ENCODE measurements at places on chromosomes 16 and 17.

DNA sequence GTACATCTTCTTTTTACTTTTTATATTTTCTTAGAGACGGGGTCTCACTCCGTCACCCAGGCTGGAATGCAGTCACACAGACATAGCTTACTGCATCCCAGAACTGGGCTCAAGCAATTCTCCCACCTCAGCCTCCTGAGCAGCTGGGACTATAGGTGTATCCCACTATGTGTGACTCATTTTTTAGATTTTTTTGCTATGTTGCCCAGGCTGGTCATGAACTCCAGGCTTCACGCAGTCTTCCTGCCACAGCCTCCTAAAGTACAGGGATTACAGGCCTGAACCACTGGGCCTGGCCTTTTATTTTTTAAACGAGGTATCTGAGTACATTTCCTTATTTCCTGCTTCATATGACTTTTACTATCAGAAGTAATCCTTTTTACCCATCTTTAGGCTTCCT lies 48.0 kb downstream of the GLG1 start:
- DNase-seq: no peak

- DNase-seq: no peak
Observed at GRCh38 chr16:1993731-1994131, 4.0 kb downstream of the SYNGR3 start.

GRCh38 chr16:62831235-62831850 lies 795.1 kb upstream of the CDH8 start:
- DNase-seq: no peak

- no peak for DNase-seq
Observed at GRCh38 chr16:774086-775001, 13.8 kb downstream of the MSLN start.

DNA sequence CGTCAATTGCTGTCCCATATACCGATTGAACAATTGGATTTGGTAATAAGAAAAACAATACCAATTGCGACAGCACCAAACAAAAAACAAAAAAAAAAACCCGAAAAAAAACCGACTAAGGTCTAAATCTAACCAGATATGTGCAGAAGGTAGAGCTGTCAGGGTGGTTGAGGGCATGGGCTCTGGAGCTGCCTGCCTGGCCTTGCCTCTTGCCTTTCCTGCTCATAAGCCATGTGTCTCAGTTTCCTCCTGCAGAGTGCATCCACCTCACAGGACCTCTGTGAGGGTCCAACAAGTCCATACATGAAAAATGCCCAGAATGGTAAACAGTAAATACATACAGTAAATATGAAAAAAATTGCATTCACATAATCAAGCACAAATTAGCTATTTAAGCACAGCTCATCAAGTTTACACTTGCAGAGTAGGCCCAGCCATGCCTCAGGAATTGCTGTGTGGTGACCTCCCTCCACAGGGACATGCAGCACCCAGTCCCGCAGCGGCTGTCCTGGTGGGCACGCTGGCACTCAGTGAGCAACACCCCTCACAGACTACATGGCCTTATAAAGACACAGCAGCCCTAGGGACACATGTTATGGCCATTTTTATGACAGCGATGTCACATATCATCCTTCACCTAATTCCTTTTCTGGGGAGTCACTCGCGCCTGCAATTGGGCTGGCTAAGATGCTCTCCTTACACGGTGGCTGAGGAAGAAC lies 17.9 kb downstream of the TBC1D28 start:
- no peak for DNase-seq

DNA sequence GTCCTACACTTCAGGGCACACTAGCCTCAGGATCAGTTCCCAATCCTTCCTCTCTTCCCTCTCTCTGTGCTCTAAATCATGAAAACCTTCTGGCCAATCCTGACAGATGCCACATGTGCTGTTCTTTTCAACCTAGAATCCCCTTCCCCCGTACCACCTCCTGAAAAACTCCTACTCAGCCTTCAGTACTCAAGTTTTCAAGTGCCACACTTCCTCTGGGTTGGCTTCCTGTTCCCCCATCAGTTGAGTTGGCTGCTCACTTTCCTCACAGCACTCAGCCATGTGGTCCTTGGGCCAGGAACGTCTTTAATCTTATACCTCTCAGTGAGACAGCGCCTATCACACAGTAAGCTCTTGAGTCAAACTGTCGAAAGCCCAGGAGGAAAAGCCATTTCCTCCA lies 3.3 kb downstream of the ASPHD1 start:
- no peak for DNase-seq

DNA sequence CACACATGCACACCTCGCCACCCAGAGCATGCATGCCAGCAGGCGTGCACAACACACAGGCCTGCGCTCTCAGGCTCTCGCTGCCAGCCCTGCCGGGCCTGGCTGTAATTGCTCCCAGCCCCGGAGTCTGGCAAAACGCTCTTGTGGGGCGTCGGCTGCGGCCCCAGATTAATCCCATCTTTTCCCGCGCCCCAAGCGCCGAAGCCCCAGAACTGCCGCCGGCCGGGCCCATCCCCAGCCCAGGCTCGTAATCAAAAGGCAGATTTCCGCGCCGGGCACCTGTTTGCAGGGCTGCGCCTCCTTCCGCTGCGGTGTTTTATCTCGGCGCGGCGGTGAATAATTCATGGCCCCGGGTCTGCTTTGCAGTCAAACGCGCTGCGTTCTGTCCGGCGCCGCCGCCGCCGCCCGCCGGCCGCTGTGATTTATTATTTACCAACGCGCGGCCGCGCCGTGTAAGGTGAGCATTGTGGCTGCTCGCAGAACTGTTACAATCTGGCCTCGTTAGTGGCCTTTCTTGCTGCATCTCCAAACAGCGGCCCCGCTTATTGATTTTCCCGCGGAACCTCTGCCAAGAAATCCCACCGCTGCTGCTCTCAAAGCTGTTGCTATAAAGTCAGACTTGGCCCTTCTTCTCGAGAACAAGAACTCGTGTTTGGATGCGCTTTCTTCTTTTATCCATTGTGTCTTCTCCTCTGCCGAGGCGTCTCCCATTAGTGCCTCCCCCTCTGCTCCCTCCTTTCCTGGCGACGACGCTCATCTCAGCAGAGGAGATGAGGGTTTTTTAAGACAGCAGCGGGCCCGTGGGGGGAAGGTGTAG lies 126.1 kb downstream of the IRX5 start:
- no peak for DNase-seq

DNA sequence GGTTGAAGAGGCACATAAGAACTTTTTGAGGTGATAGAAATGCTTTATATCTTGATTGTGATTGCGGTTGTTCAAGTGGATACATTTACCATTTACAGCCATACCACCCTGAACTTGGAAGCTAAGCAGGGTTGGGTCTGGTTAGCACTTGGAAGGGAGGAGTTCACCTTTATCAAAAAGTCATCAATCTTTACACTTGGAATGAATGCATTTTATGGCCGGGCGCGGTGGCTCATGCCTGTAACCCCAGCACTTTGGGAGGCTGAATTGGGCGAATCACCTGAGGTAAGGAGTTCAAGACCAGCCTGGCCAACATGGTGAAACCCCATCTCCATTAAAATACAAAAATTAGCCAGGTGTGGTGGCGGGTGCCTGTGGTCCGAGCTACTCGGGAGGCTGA lies 9.5 kb upstream of the GJD3 start:
- DNase-seq: no peak

GRCh38 chr17:69961501-69962145 lies 113.4 kb upstream of the KCNJ16 start:
- DNase-seq: peak; percentile 2

GRCh38 chr17:28760601-28761562 lies 17.1 kb downstream of the TRAF4 start:
- peak; percentile 37 for DNase-seq

DNA sequence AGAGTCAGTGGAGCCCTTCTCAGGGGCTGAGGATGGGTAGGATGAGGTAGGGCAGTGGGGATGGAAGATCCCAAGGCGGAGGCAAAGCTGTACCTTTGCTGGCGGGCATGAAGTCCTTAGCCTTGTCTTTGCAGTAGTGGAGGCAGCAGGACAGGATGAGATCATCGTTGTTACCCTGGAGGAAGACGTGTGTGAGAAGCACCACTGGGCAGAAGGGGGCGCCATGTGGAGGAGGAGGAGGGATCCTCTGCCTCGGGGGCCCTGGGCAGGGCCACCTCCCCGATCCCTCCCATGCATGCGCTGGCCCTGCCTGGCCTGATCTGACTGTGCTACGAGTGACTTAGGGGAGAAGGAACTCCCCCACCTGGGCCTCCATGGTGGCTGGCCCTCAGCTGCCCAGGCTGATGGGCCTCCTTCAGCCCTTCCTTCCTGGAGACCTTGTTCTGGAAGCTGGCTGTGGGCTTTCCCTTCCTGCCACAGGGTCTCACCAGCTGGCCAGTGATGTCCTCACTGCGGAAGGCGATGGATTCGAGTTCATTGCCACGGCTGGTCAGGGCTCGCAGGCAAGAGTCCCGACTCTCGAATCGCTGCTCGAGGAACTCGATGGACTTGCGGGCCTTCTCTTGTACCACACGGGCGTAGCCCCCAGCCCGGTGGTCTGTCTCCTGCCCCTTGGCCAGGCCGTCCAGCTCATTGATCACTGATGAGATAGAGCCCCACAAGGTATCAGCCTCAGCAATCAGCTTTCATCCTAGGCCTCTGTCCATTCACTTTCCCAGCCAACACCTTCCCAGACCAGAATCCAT lies 10.3 kb downstream of the HIC1 start:
- DNase-seq: no peak

GRCh38 chr17:67178555-67178954 lies 66.4 kb downstream of the HELZ start:
- no peak for DNase-seq

DNA sequence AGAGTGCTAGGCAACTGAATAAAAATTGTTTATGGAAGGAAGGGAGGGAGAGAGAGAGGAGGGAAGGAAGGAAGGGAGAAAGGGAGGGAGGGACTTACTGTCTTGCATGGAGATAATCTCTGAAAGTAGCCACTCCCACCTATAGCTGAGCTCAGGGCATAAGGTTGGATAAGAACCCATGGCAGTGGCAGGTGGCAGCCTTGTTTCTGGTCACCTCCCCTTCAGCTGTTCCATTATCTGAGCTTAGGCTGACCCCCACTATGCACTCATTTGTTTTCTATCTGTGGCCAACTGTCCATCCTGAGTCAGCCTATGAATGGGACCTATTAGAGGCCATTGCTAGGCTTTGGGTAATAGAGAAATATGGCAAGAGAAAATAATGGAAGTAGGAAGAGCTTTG lies 25.3 kb upstream of the MTMR4 start:
- DNase-seq: no peak

- DNase-seq: no peak
Observed at GRCh38 chr17:7184091-7184488, 4.9 kb upstream of the ASGR1 start.

- no peak for DNase-seq
Observed at GRCh38 chr16:2956579-2956956, 7.5 kb upstream of the KREMEN2 start.

- DNase-seq: no peak
Observed at GRCh38 chr17:28345419-28346198, 10.0 kb downstream of the TNFAIP1 start.

GRCh38 chr17:78718575-78719208 lies 63.4 kb downstream of the CYTH1 start:
- DNase-seq: no peak

DNA sequence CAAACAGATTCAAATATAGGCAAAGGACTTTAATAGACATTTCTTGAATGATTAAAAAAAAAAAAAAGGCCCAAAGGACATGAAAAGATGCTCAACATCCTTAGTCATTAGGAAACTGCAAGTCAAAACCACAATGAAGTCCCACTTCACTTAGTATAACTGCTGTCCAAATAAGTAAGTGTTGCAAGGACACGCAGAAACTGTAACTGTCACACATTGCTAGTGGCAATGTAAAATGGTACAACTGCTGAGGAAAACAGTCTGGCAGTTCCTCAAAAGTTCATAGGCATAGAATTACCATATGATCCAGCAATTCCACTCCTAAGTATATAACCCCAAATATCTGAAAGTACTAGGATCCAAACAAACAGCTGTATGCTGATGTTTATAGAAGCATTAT lies 112.7 kb downstream of the BRIP1 start:
- DNase-seq: no peak

- no peak for DNase-seq
Observed at GRCh38 chr16:35743101-35743692, 2283.8 kb downstream of the TP53TG3F start.

DNA sequence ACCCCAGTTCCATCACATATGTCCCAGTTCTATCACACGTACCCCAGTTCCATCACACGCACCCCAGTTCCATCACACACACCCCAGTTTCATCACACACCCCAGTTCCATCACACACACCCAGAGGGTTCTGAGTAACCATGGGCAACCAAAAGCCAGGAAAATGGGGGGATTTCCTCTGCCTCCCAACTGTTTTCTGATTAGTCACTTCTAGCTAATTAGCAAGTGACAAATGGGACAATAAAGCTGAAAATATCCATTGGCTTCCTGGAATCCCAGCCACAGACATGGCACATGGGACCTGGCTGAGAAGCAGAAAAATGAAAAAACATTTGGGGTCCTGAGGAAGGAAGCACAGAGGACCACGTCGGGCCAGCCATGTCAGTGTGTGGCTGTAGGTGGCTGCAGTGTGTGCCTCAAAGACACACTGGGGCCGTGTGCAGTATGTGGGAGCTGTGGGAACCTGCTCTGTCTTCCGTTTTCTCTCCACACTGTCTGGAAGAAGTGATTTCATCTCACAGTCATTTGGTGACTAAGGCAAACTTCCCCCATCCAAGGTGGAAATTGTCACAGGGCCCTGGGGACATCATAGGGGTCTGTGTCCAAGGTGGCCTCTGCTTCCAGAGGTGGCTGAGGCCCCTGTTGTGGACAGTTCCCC lies 106.7 kb downstream of the CMIP start:
- DNase-seq: no peak
